Muscle of arm (tissue), 14 donors: ENCODE measurements at places on chromosomes 2 and 18.
A peak's percentile ranks its signal among the peaks of the same experiment; 100 is the strongest.

DNA sequence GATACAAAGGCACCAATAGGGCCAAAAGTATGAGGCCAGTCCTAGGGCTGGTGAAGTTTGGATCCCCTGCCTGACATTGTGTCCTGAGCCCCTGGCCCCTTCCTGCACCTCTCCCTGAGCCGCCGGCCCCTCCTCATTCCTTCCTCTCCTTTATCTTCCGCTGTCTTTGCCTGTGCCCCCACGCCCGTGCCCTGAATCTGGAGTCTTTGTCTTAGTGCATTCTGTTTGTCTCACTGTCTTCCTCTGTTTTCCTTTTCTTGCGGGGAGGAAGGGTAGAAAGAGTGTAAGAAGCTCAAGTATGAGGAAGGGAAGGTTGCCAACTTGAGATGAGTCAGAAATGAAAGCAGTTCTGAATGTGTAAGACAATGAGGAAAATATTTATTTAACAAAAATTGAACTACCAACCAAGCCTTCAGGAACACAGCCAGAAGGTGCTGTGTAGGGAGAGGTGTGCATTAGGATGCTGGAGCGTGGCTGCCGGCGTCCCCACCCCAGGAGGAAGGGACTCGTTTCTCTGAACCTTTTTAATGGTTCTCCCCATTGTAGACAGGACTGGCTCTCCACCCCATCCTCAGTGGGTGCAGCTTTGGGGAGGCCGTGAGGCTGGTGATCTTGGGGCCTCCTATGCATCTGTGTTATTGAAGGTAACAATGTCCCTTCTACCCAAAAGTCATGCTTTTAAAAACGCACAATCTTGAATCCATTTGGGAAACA is 133.1 kb downstream of the NEDD4L start:
- DNase-seq = peak; percentile 42

DNA sequence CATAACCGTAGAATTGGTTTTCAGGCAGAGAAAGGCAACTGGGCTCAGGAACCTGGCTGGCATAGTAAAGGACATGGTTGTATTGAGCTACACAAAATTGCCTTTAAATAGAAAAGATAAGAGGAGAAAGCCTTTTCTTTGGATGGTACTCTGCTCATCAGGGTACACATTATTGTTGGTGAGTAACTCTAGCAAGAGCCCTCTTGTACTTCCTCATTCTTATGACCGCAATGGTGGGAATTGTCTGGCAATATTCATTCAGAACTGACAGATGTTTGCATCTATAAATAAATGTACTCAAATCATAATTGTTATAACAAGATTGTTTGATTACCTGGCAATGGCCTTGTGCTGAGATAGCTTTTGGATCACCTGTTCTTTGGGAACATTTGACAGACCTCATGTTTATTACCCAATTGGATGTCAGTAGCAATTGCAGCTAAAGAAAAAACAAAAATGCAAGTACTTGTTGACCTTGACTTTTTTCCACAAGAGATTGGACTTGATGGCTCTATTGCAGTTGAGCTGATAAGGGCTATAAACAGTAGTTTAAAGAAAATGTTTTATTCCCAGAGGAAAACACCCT is 43.9 kb downstream of the MEIS1 start:
- DNase-seq = no peak

DNA sequence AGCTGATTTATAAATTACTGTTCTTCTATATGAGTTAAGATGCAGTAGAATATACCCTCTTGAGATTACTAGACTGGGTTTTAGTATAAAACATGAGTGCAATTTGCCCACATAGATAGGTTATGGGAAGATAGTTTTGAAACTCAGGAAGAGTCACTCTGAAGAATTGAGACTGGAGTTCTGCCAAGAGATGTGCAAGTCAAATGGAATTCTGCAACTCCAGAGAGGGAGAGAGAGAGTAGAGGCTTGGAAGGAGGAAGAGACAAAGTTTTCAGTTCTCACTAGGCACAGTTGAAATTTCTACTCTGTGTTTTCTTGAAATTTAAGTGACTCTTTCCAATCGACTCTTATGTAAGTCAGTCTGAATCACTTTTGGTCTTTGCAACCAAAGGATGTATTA is 878.8 kb downstream of the TSN start:
- peak; percentile 57 for DNase-seq

DNA sequence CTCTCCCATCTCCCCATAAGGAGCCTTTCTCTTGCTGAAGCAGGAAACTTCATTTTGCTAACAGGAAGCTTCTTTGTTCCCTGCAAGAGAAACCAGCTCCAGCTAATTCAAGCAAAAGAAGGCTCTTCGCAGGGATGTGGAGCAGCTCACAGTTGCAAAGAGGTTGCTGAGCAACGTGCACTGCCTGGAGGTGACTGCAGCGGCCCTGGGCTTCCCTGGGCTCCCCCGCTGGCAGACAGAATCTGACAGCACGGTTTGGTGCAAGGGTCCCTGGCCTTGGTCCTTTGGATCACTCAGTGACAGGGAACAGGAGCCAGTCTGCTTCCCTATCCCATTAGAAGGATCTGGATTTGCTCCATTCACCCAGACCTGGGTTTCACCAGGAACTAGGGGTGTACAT is 25.8 kb downstream of the GPR55 start:
- no peak for DNase-seq

DNA sequence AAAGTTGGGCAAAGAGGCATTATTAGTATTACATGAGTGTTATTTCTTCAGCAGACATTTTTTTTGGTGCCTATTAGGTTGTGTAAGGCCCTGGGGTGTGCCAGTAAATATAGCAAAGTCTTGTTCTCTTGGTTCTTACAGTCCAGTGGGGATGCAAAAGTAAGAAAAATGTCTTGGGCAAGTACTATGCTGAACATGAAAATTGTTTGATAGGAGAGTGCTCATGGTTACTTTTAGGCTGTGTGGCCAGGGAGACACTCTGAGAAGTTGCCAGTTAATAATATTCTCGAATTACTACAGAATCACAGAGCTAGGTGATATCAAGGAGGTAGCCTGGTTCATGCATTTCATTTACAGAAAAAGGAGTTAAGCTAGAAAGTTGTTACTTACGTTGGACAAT is 1.9 kb downstream of the AGFG1 start:
- no peak for DNase-seq

- DNase-seq = no peak
Measured at GRCh38 chr18:39854291-39854690, 2100.7 kb upstream of the PIK3C3 start.

- DNase-seq = no peak
Measured at GRCh38 chr2:241136191-241136590, 13.1 kb downstream of the PASK start.

DNA sequence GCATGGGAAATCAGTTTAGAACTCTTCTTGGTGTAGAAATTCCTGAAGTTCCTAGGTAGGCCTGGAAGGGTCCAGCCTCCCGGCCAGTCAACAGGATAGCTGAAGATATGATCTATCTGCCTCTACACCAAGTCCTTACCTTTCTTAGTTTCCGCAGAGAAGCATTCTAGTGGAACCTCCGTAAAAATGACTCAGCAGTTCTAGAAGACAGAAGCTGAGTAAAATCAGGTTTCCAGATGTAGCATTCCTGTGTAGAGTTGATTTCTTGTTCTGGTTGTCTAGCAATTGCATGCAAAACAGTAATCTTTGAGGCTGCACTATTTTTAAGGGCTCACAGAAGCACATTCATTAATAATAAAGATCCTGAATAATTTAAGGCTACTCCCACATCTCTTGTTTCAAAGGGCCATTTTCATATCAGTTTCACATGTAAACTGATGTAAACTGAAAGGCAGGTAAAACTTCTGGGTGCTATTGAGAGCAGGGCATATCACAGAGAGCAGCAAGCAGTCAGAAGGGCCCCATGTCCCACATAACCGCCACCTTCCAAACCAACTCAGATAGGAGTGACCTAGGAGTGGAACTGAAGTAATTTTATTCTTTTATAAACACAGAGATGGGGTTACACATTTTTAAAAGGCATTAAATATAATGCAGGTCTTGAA is 3.2 kb upstream of the DYTN start:
- DNase-seq = no peak

DNA sequence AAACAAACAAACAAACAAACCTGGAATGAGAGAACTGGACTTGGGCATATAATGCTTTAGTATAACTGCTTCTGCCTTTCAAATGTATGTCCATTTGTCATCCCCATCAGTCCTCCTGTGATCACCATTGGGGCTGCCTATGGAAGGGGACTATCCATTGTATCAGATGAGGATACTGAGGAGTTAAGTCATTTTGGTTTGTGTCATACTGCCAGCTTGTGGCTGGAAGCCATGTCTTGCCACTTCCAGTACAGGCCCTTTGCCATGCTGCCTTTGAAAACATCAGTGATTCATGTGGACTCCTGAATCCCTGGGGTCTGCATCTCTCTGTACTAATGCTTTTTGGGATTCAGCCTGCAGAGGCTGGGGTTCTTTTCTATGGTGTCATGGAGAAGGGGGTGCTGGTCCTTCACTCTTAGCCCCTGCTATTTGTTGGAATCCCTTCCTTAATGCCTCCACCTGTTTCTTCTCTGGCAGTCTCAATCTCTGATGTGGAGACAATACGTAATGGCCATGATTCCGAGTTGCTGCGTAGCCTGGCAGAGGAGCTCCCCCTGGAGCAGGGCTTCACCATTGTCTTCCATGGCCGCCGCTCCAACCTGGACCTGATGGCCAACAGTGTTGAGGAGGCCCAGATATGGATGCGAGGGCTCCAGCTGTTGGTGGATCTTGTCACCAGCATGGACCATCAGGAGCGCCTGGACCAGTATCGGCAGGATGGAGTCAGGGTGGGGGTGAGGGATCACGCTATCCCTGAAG is 10.6 kb downstream of the PLCD4 start:
- DNase-seq = no peak

- no peak for DNase-seq
Measured at GRCh38 chr2:217824223-217824622, 178.6 kb downstream of the TNS1 start.

DNA sequence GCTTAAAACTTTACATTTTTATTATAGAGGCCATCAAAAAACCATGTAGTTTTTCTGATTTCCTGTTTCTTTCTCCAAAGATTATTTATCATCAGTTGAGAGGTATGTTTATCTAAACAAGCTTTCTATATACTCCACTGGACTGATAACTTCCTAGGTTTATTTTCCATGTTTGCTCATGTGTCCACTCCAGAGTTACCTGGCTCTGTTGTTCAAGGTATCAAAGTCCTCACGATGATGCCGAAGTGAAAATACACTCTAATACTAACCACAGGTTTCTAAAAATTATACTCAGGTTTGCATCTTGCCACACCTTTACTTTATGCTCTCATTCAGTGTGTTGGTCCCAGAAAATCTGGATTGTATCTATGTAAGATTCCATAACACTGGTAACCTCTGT is 287.9 kb upstream of the GULP1 start:
- no peak for DNase-seq

- no peak for DNase-seq
Measured at GRCh38 chr2:150588506-150588870, 101.0 kb upstream of the RND3 start.

- DNase-seq = no peak
Measured at GRCh38 chr2:44943031-44943692, 1.7 kb downstream of the SIX3 start.

GRCh38 chr2:171878481-171878993 is 15.5 kb downstream of the SLC25A12 start:
- DNase-seq = no peak

DNA sequence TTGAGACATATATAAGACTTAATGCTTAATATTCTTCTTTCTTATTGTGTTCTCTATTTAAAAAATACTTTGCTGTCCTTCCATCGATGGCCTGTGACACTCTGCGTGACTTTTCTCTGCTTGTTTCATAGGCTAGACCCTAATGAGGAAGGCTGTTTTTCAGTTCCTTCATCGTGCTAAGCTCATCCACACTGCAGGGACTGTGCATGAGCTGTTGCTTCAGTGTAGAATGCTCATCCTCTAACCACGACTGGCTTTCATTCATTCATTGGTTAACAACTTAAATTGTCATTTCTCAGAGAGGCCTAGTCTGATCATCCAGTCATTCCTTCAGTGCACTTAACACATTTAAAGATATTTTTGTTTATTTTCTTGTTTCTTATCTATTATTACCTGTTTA is 134.4 kb downstream of the CCDC85A start:
- no peak for DNase-seq

GRCh38 chr2:144464730-144465129 is 55.2 kb downstream of the ZEB2 start:
- no peak for DNase-seq

- no peak for DNase-seq
Measured at GRCh38 chr2:13390676-13391075, 673.9 kb downstream of the TRIB2 start.

DNA sequence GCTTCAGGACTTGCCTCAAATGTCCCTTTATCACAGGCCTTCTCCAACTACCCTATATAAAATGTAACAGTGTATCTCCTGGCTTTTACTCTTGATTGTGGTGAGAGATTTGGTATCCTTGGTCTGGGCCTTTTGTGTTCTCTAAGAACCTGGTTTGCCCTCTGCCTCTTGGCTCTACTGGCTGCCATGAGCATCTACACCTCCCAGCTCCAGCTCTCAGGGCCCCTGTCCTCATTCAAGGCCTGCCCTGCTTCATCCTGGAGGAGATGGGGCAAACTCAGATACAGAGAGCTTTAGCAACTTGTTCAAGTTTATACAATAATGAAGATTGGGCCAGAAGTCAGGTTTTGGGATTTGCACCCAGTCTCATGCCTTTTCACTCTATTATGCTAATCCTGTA is 45.0 kb downstream of the QPCT start:
- no peak for DNase-seq

- no peak for DNase-seq
Measured at GRCh38 chr2:84652431-84652830, 136.1 kb downstream of the DNAH6 start.

GRCh38 chr18:42131066-42131929 is 176.3 kb downstream of the PIK3C3 start:
- DNase-seq = no peak

DNA sequence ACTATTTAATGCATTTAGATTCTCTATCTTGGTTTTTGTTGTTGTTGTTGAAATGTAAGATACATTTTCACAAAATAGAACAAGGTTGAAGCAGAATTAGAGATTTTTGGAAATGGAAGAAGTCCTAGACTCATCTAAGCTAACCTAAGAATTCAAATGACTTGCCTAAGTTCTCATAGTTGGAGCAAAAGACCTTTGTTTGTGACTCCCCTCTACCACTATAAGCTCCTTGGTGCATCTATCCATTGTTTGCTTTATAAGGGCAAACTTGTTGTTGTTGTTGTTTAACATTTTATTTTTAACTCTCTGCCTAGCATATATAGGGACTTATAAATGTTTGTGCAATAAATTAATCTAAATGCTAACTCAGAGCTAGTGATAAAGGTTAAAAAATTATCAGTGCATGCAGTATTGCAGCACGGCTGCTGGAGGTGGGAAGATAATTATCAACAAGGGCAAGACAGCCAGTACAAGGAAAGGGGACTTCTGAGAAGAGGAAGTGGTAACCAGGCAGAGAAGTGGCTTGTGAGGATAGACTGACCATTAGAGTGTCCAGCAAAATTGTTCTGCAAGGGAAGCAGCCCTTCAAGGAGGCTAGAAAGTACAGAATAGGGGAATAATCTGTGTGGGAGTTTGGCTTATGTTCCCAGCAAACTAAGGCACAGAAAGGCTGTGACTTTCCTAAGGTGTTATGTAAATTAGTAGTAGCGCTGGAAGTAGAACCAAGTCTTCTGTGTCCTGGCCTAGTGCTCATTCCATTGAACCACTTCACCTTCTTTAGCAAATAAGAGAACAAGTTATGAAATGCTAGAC is 38.1 kb upstream of the ACYP2 start:
- DNase-seq = no peak
